Myometrial cell (primary cell): ENCODE measurements at places on chromosomes 2 and 18. TPM values are rescaled to one million over a fixed set of nuclear protein-coding genes. Genes with fewer than 3 reads are reported as not detected.

The PNO1 gene
- 11.8 and 12.4 TPM in 2 replicates for total RNA-seq

The MAIP1 gene
- 32.3 and 42.0 TPM in 2 replicates for total RNA-seq

The TCF23 gene
- total RNA-seq, result not detected in 2 replicates

The PHOSPHO2 gene
- total RNA-seq, result 0.58 and 2.5 TPM in 2 replicates

The PLEKHH2 gene
- 3.7 and 4.8 TPM in 2 replicates for total RNA-seq

The ATP6V1C2 gene
- total RNA-seq, result 0.18 TPM in 1 of 2 replicates, not detected in the other

The MCM6 gene
- 35.5 and 40.2 TPM in 2 replicates for total RNA-seq

The TUBA3E gene
- total RNA-seq, result not detected in 2 replicates

The LIMS3 gene
- 1.6 and 10.1 TPM in 2 replicates for total RNA-seq

The MOCOS gene
- total RNA-seq, result 1.2 and 1.7 TPM in 2 replicates

The C18orf54 gene
- 3.9 and 4.3 TPM in 2 replicates for total RNA-seq

The SOWAHC gene
- 6.1 and 7.1 TPM in 2 replicates for total RNA-seq

The ACVR1C gene
- total RNA-seq, result not detected in 2 replicates

The PRKCE gene
- total RNA-seq, result 4.6 and 9.8 TPM in 2 replicates

The ALPI gene
- not detected in 2 replicates for total RNA-seq

The CHRND gene
- not detected in 2 replicates for total RNA-seq

The MALL gene
- 204 and 210 TPM in 2 replicates for total RNA-seq

The ALPP gene
- not detected in 2 replicates for total RNA-seq

The SEPTIN10 gene
- total RNA-seq, result 66.6 and 79.8 TPM in 2 replicates

The CAPN13 gene
- total RNA-seq, result not detected in 2 replicates

The AFF3 gene
- under 0.01 TPM in 1 of 2 replicates, not detected in the other for total RNA-seq

The UPP2 gene
- total RNA-seq, result not detected in 2 replicates

The RESP18 gene
- not detected in 2 replicates for total RNA-seq

The GPATCH11 gene
- total RNA-seq, result 4.6 and 8.5 TPM in 2 replicates

The FAM98A gene
- 27.4 and 55.5 TPM in 2 replicates for total RNA-seq

The EFHD1 gene
- total RNA-seq, result not detected in 2 replicates
